Fibroblast of mammary gland (primary cell): ENCODE measurements at places on chromosomes 5 and 9.

- DNase-seq = peak; percentile 59
Observed at GRCh38 chr9:34413231-34413852, 36.6 kb upstream of the MYORG start.

DNA sequence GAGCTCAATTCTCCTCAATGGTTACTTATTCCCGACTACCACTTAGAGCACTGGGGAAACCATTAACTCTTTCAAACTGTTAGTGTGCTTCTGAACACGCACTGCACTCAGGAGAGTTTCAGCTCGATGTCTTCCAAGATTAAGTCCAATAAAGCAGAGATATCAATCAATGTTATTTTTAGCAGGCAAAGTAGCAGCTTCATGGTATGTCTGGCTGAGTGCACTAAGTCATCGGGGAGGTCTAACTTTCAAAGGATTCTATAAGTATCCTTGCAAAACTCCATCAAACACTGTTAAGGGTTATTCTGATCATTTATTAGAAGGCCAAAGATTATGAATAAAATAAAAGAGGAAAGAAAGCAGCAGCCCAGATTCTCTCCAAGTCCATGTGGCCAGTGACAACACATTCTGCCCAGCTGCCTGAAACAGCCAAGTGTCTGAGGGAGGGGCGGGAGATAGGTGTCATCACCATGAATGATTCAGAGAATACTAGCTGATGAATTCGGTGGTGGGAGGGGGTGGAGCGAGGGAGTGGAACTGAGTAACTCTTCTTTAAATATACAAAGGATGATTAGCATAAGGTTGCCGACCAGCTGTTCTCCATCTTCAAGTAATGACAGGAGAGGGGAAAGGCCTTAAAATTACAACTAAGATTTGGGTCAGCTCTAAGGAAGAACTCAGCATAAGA, 21.3 kb downstream of the NREP start:
- peak; percentile 98 for DNase-seq

DNA sequence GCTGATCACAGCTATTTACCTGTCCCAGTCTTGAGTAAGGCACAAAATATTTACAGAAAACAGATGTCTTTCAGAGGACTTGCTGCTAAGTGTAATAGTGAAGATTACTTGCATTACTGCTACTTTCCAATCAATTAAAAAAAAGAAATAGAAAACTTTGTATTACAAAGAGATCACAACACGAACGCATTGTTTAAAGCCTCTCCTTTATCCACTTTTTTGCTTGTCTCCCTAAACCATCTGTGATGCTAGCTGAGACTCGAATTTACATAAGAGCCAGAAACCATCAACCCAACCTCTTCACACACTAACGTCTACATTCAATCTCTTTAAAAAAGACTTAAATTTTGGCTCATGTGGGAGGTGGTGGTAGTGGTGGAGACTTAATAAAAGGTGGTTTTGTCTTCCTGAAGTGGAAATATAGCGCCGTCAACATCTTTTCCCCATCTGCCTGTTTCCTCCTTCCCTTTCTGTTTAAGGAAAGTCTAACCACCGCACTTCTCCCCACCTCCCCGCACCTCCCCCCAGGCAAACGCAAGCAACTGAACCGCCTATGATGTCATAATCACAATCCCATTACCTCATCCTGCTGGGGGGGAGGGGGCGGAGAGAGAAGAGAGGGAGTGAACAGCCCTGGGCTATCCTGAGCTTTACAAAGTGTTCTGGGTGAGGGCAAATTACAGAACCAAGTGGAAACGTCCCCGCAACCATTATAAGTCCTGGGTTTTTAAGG, 948 bp upstream of the FAM53C start:
- DNase-seq = peak; percentile 82

GRCh38 chr5:81244451-81244850, 11.3 kb downstream of the CKMT2 start:
- DNase-seq = no peak

- no peak for DNase-seq
Observed at GRCh38 chr9:98516897-98517503, 191.7 kb downstream of the GABBR2 start.

DNA sequence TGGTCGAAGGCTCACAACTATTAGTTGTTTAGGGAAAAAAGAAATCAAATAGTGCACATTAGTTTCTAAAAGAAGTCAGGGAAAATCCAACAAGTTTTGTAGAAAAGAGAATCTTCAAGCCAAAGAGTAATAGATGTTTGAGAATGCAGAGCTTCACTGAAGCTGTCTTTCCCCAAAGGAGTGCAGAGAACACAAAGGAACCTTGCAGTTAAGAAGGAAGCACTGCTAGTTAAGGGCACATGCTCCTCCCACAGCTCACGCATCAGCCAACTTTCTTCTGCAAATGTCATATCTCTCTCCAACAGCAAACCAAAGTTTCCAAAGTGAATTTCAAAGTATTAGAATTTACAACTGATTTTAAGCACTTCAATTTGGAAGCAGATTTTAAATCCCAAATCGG, 116.4 kb upstream of the FST start:
- DNase-seq = peak; percentile 43

DNA sequence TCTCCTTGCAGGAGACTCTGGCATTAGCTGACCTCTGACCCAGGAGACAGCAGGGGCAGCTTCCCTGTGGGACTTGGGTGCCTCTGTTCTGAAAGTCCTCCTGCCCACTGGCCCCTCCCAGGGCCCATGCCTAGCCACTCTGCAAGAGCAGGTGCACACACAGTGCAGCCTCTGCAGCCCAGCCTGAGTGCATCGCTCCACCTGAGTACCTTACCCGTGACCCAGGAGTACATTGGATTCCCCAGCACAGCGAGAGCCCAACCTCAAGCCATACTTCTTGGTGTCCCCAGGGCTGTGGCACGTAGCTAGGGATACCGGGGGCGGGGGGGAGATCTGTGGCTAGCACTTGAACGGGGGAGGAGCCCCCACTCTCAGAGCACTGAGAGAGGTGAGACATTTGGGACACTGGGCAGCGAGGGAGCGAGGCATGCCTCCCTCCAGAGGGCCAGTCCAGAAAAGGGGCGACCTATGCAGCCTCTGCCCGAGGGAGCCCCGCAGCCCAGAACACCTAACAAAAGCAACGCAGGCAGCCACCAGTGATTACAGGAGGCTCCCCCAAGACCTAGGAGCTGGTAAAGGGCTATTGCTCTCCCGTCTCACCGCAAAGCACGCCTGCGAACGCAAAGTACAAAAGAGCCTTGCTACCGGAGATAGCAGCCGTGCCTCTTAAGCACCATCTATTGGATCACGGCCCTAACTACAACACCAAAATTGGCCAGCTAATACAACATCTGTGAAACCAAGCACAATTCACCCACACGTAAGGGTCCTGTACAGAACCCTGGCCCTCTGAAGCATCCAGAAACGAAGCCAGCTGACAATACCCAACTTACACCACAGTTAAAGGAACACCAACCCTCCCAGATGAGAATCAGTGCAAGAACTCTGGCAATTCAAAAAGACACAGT, 826 bp upstream of the PRDM9 start:
- DNase-seq = peak; percentile 39

GRCh38 chr5:80033513-80033912, 1.6 kb upstream of the THBS4 start:
- no peak for DNase-seq

DNA sequence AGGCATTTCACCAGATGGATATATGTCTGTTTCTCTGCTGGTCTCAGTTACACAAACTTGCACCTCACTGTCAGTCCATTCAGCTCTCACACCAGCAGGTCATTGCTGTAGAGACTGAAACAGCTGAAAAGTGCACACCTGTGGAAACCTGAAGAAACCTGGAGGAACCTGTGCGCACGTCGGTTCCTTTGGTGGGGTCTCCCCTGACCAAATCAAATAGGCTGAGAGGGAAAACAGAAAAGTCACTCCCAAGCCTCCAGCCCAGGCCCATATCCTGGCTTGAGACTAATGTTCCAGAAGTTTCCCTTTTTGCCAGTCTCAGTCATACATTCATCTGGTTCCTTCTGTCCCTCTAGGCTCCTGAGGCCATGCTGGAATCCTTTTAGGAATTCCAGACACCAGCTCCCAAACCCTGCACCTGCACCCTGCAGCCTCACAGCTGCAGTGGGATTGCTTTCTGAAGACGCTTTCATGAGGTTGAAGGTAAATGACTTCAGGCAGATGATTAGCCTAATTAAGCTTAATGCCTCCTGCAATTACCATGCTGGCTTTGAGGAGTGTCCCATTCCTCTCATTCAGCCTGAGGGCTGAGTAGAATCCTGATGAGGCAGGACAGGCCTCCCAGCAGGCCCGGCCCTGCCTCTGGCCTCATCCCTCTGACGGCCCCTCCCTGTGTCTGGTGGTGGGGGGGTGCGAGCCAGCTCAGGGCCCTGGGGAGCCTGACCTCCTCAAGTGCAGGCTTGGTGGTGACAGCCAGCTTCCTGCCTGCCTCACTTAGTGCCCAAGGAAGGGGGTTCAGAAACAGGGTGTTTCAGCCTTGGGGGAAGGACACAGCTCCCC, 24.3 kb upstream of the CXCL14 start:
- DNase-seq = no peak

- DNase-seq = no peak
Observed at GRCh38 chr5:82418608-82418950, 140.4 kb upstream of the RPS23 start.

DNA sequence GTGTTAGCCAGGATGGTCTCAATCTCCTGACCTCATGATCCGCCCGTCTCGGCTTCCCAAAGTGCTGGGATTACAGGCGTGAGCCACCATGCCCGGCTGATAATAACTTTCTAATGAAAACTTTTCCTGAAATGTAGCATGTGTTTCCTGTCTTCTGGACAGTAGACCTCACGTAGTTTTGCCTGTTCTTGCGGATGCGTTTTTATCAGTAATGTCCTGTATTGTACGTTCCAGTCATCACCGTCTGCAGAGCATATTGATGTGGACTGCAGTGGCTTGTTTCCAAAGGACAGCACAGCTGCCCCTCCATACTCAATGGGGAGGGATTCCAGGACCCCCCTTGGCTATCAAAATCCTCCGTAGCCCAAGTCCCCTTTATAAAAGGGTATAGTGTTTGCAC, 12.8 kb downstream of the EXOC3 start:
- no peak for DNase-seq

DNA sequence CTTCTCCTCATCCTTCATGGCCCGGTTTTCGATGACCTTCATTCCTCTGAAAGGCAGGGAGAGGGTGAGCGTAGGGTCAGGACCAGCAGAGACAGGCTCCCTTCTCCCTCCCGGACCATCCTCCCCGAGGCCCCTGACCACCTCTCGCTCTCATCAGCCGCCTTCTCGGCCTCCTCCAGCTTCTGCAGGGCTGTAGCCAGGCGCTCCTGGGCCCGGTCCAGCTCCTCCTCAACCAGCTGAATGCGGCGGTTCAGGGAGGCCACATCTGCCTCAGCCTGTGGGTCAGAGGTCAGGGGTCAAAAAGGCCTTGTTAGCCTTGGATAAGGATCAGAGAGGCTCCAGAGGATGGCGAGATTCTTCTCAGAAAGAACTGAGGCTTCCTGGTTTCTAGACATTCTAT, 4.2 kb downstream of the TPM2 start:
- no peak for DNase-seq

GRCh38 chr5:53253421-53253871, 143.9 kb upstream of the MOCS2 start:
- peak; percentile 37 for DNase-seq

GRCh38 chr5:144329681-144330080, 159.0 kb downstream of the KCTD16 start:
- no peak for DNase-seq

GRCh38 chr9:17088566-17088965, 46.3 kb upstream of the CNTLN start:
- no peak for DNase-seq

- DNase-seq = no peak
Observed at GRCh38 chr9:127407492-127407843, 10.5 kb downstream of the SLC2A8 start.

GRCh38 chr9:18296702-18297055, 177.3 kb upstream of the ADAMTSL1 start:
- peak; percentile 16 for DNase-seq

GRCh38 chr9:118170032-118170955, 466.1 kb downstream of the TLR4 start:
- peak; percentile 52 for DNase-seq

- DNase-seq = peak; percentile 88
Observed at GRCh38 chr5:43207601-43208000, 15.6 kb downstream of the NIM1K start.

DNA sequence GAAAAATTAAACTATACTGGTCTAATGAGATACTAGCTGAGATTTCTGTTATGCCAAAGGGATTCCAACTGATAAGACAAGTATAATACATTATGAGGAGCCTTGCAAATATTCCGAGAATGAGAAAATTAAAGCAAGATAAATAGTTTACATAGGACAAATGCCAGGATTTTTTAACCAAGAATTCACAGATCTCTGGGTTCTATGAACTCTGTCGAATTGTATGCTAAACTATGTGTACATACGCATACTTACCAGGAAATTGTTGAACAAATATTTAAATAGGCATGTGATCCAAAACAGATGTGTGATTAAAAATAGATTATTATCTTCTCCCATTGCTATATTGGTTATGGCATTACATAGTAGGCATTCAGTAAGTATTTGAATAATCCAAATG, 616.6 kb downstream of the GABRG2 start:
- no peak for DNase-seq

DNA sequence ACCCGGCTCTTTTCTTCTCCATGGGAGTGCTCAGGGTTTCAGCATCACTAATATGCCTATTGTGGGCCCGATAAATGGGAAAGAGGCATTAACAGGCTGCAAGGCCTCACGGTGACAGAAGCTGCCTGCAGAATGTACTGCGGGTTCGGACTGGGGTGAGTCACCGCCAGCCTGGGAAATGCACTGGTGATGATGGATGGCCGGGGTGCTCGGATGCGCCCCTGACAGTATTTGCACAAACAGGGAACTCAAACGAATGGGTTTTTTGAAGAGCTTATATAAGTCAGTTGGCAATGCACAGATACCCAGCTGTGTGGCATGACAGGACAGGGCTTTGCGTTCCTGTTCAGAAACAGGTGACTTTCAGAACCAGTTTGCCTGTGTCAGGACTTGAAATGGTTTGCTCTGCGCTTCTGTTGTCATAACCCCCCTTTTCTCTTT, 42.0 kb upstream of the PITX1 start:
- no peak for DNase-seq

GRCh38 chr5:32498484-32498883, 53.9 kb upstream of the ZFR start:
- DNase-seq = no peak
